CD14-positive monocyte (primary cell): ENCODE measurements at places on chromosomes 7 and 10. TPM values are rescaled to one million over a fixed set of nuclear protein-coding genes. Genes with fewer than 3 reads are reported as not detected.
A peak's percentile ranks its signal among the peaks of the same experiment; 100 is the strongest.

DNA sequence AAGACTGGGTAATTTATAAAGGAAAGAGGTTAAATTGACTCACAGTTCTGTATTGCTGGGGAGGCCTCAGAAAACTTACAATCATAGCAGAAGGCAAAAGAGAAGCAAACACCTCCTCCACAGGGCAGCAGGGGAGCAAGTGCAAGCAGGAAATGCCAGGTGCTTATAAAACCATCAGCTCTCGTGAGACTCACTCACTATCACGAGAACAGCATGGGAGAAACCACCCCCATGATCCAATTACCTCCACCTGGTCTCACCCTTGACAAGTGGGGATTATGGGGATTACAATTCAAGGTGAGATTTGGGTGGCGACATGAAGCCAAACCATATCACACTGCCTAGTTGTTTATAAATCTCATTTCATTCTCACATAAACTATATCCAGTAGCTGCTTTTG lies 28.0 kb upstream of the CPN1 start:
- no peaks in the 10 kb centered on the region for H3K36me3 ChIP-seq
- no peak overlapping the region for H3K27ac ChIP-seq
- no peak for DNase-seq
- H3K4me3 ChIP-seq: no peak overlapping the region

DNA sequence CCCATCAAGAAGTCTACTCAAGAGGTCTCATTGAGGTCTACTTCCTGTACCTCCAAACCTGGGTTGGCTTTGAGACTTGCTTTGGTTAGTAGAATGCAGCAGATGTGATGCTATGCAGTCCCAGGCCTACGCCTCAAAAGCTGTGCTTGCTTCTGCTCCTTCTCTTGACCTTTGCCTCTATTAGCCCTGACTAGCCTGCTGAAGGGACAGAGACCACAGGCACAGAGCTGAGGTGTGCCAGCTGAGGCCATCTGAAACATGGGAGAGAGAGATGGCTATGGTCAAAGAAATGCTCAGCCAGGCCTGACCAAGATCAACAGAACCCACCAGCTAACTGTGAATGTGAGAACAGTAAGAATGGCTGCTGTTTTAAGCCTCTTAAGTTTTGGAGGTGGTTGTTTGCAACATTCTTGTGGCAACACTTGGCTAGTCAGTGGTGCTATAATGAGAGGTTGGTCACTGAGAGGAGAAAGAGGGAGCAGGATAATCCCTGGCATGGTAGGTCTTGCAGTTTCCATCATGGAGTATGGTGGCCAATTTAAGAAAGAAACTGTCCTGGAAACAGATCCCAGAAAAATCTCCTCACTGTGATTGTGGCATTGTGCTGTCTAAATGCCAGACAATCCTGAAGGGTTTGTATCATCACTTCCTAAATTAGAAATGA lies 176.1 kb upstream of the PHYHIPL start:
- no peaks in the 10 kb centered on the region for H3K36me3 ChIP-seq
- H3K4me1 ChIP-seq: no peaks in the 10 kb centered on the region
- no peaks in the 10 kb centered on the region for H3K27me3 ChIP-seq
- DNase-seq: no peak
- no peak overlapping the region for H3K27ac ChIP-seq

DNA sequence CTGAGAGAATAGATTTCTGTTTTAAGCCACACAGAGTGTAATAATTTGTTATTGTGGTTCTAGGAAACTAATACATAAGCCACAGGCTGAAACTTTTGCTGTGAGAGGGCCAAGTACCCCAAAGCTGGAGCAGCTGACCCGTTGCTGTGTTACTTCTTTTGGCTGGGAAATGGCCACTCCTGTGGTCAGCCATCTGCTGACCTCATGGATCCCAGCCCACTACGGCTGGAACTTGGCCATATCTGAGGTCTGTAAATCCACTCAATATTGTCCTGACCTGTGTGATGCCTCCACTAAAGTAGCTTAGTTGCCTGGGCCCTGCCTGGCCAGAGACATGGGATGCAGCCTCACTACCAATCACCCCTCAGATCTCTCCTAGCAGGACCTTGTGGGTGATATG lies 17.4 kb upstream of the LOXL4 start:
- H3K27me3 ChIP-seq: peaks cover 10% of the 10 kb centered on the region
- H3K27ac ChIP-seq: no peak overlapping the region
- H3K36me3 ChIP-seq: no peaks in the 10 kb centered on the region

DNA sequence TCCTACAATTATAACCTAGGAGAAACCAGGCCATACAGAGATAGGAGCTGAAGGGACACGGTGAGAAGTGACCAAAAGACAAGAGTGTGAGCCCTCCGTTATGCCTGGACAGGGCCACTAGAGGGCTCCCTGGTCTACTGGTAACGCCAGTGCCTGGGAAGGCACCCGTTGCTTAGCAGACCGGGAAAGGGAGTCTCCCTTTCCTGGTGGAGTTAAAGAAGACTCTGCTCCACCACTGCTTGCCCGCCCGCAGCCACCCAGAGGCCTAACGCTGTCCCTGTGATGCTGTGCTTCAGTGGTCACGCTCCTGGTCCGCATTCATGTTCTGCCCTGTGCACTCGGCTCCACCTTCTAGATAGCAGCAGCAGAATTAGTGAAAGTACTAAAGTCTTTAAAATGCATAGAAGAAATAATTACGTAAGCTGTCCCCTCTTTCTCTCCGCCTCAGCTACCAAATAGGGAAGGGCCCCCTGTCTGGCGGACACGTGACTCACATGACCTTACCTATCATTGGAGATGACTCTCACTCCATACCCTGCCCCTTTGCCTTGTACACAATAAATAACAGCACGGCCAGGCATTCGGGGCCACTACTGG lies 34.8 kb downstream of the GRID2IP start:
- H3K4me3 ChIP-seq: peak overlapping the region; percentile 19
- peaks cover 6% of the 10 kb centered on the region for H3K4me1 ChIP-seq

GRCh38 chr7:45190406-45191165 lies 33.0 kb downstream of the RAMP3 start:
- H3K27ac ChIP-seq: no peak overlapping the region
- H3K4me3 ChIP-seq: no peak overlapping the region
- H3K36me3 ChIP-seq: no peaks in the 10 kb centered on the region
- DNase-seq: no peak
- peaks cover 35% of the 10 kb centered on the region for H3K4me1 ChIP-seq

- no peak overlapping the region for H3K4me3 ChIP-seq
- DNase-seq: peak; percentile 35
- H3K27me3 ChIP-seq: no peaks in the 10 kb centered on the region
Measured at GRCh38 chr7:36972140-36972518, 247.8 kb upstream of the AOAH start.

DNA sequence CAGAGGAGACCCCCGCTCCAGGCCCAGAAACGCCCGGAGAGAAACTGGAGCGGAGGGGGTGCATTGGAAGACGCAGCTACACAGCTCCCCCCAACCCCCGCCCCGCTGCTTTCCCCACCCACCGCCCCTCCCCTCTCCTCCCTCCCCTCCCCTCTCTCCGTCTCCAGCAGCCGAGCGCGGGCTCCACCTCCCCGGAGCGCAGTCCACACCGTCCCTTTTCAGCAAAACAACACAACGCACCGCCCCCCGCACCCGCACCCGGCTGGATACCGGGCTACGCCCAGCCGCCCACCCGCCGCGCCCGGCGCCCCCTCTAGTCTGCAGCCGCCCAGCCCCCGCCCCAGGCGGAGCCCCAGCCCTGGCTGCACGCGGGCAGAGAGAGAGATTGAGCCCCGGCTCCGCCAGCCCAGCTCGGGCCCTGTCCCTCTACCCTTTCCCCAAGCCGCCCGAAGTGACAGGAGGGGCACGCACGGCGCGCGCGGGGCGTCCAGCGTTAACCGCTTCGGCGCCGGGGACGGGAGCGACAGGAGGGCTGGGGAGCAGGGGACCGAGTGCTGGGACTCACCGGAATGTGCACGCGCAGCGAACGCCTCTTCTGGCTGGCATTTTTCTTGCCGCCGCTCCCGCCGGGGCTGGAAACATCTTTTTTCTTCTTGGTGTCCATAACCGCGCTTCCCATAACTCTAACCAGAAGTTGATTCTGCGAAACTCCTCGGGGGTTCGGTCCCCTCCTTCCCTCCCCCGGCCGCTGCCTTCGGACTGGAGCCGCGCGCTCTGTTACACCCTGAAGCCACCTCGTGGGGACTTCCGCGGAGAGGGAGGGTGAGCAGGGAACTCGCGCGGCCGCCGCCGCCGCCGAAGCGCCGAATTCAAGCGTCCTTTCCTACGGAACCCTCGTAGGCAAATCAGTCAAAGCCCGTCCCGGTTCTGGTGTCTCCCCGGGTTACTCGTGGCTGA lies 695 bp downstream of the PRKAG2 start:
- peaks cover 49% of the 10 kb centered on the region for H3K4me1 ChIP-seq
- peak overlapping the region; percentile 99 for H3K4me3 ChIP-seq
- H3K27me3 ChIP-seq: no peaks in the 10 kb centered on the region
- H3K27ac ChIP-seq: peak overlapping the region; percentile 97
- peaks cover 18% of the 10 kb centered on the region for H3K36me3 ChIP-seq

- no peak overlapping the region for H3K27ac ChIP-seq
- H3K4me3 ChIP-seq: no peak overlapping the region
- peaks cover 9% of the 10 kb centered on the region for H3K36me3 ChIP-seq
- no peaks in the 10 kb centered on the region for H3K27me3 ChIP-seq
Measured at GRCh38 chr10:95711492-95711891, 17.8 kb upstream of the TCTN3 start.

- no peaks in the 10 kb centered on the region for H3K27me3 ChIP-seq
- peak overlapping the region; percentile 99 for H3K27ac ChIP-seq
- peaks cover 39% of the 10 kb centered on the region for H3K4me1 ChIP-seq
- peak overlapping the region; percentile 76 for H3K4me3 ChIP-seq
Measured at GRCh38 chr10:102644646-102645387, 538 bp downstream of the TRIM8 start.

- peaks cover 37% of the 10 kb centered on the region for H3K4me1 ChIP-seq
- no peak for DNase-seq
- no peak overlapping the region for H3K4me3 ChIP-seq
Measured at GRCh38 chr7:92727755-92728154, 108.6 kb downstream of the CDK6 start.

GRCh38 chr10:11276449-11276990 lies 258.8 kb downstream of the CELF2 start:
- H3K27ac ChIP-seq: no peak overlapping the region

DNA sequence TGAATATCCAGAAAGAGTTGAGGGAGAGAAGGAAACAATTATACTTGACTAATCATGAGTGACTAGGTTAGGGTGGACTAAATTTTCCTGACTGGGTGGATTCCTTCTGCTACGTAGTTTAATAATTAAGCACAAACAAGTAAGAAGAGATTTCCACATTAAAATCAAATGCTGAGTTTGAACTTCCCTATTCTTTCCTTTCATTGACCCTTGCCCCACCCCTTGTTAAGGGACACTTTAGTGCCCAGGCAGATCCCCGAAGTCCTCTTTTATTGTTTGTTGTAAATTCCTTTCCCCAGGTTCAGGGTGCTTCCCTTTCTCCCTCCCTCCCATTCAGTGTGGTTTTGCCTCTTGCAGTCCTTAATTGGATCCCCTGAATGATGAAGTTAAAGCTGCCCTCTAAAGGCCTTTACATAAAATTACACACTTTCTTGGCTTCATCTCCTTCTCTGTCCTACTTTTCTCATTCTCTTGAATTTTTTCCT lies 8.8 kb upstream of the SPAM1 start:
- no peaks in the 10 kb centered on the region for H3K36me3 ChIP-seq
- no peak for DNase-seq
- H3K4me3 ChIP-seq: no peak overlapping the region
- no peak overlapping the region for H3K27ac ChIP-seq
- no peaks in the 10 kb centered on the region for H3K4me1 ChIP-seq

DNA sequence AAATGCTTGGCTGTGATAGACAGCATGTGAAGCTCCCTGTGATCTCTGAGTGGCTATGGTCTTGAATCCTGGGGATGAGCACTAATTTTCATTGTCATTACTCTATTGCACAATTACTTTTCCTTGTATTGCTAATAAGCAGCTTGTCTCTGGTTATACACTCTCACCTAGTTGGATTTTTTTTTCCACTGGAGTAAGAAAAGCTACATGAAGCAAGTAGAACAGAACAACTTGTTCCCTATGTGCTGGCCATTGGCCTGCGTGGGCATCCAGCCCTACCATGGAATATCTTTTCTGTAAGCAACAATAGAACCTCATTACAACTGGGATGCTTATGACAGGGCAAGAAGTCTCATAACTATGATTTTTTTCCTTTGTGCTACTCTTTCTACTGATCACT lies 807.4 kb downstream of the TNS3 start:
- no peaks in the 10 kb centered on the region for H3K27me3 ChIP-seq
- no peak overlapping the region for H3K4me3 ChIP-seq
- no peaks in the 10 kb centered on the region for H3K36me3 ChIP-seq
- no peak for DNase-seq

- DNase-seq: no peak
- H3K27me3 ChIP-seq: peaks cover 29% of the 10 kb centered on the region
- peaks cover 10% of the 10 kb centered on the region for H3K4me1 ChIP-seq
- no peak overlapping the region for H3K4me3 ChIP-seq
- no peaks in the 10 kb centered on the region for H3K36me3 ChIP-seq
Measured at GRCh38 chr10:48523212-48523819, 81.6 kb downstream of the ARHGAP22 start.

DNA sequence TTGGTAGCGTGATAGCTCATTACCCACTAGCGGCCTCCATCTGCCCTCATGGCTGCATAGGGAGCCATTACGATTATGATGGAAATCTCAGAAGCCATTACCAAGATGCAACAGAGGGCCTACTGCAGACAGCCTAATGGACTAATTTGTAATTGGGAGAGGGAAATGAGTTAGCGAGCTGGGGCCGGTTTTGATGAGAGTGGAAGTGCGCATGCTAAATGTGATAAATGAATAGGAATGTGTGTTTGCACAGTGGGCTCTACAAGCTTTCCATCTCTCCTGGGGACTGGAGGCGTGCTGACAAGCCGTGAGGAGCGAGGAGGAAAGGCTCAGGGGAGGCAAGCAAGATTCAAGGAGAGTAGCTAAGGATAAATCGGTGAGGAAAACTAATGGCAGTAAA lies 644.5 kb upstream of the GALNT17 start:
- no peaks in the 10 kb centered on the region for H3K4me1 ChIP-seq
- H3K27me3 ChIP-seq: no peaks in the 10 kb centered on the region
- H3K4me3 ChIP-seq: no peak overlapping the region
- H3K27ac ChIP-seq: no peak overlapping the region

SH2B2 gene
- 26.3 and 37.3 TPM in 2 replicates for polyA plus RNA-seq

GOLGA7B gene
- not detected for polyA plus RNA-seq

SOSTDC1 gene
- not detected in 2 replicates for polyA plus RNA-seq

ZNF12 gene
- polyA plus RNA-seq: 5.7 TPM

SPDYE6 gene
- 0.29 TPM for polyA plus RNA-seq

RNF32 gene
- polyA plus RNA-seq: 0.03 and 0.08 TPM in 2 replicates

SCART1 gene
- polyA plus RNA-seq: not detected

KLF14 gene
- polyA plus RNA-seq: not detected

SYT15 gene
- polyA plus RNA-seq: 0.23 TPM

PKD2L1 gene
- 1.5 TPM for polyA plus RNA-seq
